ENCODE measurements at places on chromosomes 1 and 21.

GRCh38 chr1:104905322-104905721, 1155.6 kb downstream of the AMY1C start:
- DNase-seq = no peak

GRCh38 chr1:15345705-15346345, 63.9 kb upstream of the EFHD2 start:
- peak; percentile 54 for DNase-seq

DNA sequence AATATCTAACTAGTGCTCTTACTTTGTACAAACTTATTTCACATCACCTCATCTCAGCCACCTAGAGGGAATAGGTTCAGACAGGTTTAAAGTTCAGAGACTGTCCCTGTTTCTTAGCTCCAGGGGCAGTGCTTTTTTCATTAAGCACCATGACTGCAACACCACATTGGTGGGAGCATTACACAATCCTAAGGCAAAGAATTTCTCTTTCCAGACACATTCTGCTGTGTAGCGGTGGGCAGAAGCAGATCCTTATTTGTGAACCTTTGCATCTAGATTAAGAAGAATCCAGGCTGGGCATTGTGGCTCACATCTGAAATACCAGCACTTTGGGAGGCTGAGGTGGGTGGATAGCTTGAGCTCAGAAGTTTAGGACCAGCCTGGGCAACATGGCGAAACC, 16.1 kb downstream of the LCA5L start:
- DNase-seq = no peak

GRCh38 chr21:44749116-44749758, 37.9 kb upstream of the TSPEAR start:
- no peak for DNase-seq

GRCh38 chr21:17783481-17784179, 35.5 kb downstream of the C21orf91 start:
- no peak for DNase-seq

DNA sequence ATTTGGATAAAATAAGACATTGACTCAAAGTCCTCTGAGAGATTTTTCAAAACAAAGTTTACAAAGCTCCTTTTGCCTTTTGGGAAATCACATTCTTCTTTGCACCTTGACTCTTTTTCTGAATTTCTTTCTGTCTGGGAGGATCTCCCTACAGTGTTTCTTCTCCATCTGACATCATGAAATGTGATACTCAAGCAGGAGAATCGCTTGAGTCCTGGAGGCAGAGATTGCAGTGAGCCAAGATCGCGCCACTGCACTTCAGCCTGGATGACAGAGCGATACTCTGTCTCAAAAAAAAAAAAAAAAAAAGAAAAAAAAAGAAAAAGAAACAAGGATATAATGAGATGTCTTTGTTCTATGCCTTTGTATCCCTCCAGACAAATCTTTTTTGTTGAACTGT, 13.3 kb upstream of the GRIK1 start:
- peak; percentile 11 for DNase-seq

DNA sequence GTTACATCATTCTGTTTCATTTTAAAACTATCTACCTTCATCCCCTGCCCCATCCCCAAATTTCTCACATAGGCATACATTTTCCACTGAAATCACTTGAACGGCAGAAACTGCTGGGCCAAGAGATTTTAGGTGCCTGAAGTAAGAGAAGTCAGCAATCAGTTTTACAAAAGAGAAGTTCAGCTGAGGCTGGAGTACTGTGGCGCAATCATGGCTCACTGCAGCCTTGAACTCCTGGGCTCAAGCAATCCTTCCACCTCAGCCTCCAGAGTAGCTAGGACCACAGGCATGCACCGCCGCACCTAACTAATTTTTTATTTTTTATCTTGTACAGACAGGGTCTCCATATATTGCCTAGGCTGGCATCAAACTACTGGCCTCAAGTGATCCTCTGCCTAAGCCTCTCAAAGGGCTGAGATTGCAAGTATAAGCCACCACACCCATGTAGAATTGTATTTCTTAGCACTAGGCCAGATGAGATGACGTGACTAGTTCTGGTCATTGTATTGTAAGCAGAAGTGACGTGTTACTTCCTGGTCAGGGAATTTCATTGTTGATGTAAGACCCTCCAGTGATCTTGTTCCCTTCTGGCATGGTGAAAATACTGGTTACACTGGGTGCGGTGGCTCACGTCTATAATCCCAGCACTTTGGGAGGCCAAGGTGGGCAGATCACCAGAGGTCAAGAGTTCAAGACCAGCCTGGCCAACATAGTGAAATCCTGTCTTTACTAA, 7.1 kb downstream of the BECN2 start:
- no peak for DNase-seq

DNA sequence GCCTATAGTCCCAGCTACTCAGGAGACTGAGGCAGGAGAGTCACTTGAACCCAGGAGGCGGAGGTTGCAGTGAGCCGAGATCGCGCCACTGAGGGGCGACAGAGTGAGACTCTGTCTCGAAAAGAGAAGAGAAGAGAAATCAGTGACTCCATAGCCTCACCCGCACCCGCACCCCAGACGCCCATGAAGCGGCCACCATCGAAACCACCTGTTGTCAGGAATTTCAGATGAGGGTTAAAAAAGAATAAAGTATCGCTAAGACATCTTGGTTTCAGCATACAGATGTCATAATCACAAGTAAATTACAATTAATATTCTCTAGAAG, 47.4 kb downstream of the NPHP4 start:
- no peak for DNase-seq

DNA sequence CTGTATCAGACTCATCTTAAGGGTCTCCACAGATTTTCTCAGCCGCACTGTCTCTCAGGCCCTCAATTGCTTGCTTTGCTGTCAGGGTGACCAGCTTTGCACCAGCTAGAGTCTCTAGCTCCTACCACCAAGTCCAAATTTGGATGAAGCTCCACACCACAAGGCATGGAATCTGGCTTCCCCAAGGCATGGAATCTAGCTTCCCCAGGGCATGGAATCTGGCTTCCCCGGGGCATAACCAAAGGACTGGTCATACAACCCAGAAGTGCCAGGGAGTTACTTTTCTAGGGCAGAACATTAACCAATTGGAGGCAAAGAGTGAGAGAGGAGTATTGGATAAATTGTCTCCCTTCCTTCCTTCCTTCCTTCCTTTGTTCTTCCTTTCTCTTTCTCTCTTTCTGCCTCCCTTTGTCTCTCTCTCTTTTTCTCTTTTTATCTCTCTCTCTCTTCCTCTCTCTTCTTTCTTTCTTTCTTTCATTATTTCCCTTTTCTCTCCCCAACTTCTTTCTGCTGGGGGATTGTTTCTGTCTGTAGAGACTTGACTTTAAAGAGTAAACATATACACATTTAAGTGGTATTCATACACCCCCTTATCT, 76.9 kb upstream of the HAO2 start:
- DNase-seq = no peak

- no peak for DNase-seq
These were observed 451.0 kb downstream of the TTLL7 start for GRCh38 chr1:83547901-83548300.

Data from pons (tissue), 1 donor.